Type B pancreatic cell (in vitro differentiated cells): ENCODE measurements at places on chromosomes 3 and 15.

DNA sequence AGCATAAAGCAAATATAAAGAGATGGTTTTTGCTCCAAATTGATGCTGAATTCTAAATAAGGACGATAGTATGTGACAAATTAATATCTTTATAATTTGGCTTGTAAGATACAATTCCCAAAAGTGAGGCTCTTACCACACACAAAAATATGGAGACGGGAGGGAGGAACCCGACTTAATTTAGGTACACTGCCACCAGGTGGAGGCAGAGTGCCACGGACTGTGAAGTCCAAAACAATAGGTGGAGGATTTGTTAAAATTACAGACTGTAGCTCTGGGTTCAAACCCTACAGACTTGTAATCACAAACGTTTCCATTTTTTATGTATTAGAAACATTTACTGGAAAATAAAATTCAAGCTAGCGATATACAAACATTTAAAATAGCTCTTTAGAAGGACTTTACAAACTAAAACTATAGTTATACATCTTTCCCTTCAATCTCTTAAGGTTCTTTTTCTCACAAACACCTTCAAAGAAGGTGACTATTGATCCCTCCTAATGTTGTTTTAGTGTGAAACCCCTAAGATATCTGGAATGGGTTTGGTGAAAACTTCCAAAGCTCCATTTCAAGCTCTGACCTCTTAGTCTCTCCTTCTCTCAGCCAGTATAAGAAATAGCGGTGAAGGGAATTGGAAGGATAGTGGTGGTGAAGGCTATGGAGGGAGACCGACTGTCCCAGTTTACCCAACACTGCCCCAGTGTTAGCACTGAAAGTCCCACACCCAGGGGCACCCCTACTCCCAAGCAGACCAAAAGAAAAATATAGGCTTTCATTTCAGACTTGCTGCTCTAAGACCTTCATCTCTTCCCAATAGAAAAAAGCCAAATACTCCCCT, 89.7 kb downstream of the AQP9 start:
- peaks cover 26% of the 10 kb centered on the region for H3K4me1 ChIP-seq
- no peak for DNase-seq
- H3K4me3 ChIP-seq: no peak overlapping the region
- peak overlapping the region; percentile 46 for H3K27ac ChIP-seq
- H3K27me3 ChIP-seq: no peaks in the 10 kb centered on the region
- H3K36me3 ChIP-seq: no peaks in the 10 kb centered on the region

GRCh38 chr15:43919540-43920253, 92.9 kb downstream of the WDR76 start:
- no peaks in the 10 kb centered on the region for H3K27me3 ChIP-seq
- no peak overlapping the region for H3K4me3 ChIP-seq
- no peaks in the 10 kb centered on the region for H3K36me3 ChIP-seq

DNA sequence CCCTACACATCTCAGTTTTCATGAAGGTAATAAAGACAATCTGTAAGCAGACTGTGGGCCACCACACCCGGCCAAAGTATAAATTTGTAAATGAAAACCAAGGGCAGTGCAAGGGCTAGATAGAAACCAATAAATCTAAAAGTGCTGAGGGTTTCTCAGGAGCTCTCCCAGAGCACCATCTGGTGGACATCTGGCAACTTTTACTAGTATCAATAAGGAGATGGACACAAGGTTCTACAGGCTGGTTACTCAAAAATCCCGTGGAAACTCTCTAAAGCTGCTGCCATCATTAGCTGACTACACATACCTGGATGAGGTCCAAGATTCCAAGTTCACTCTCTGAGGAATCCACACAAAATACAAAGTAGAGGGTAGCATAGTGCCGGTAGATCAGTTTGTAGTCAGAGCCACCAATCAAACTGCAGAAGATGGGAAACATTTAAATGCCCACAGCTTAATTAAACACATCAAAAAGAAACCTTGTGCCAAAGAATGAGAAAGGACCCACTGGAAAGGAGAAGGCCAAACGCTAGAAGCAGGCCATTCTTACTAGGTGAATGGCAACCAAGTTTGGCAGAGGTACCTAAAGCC, 5.5 kb downstream of the AP3S2 start:
- no peak overlapping the region for H3K27ac ChIP-seq
- H3K4me3 ChIP-seq: no peak overlapping the region
- H3K4me1 ChIP-seq: peaks cover 9% of the 10 kb centered on the region
- peaks cover 12% of the 10 kb centered on the region for H3K36me3 ChIP-seq
- H3K27me3 ChIP-seq: no peaks in the 10 kb centered on the region

- peaks cover 9% of the 10 kb centered on the region for H3K27me3 ChIP-seq
- H3K4me3 ChIP-seq: no peak overlapping the region
- peaks cover 4% of the 10 kb centered on the region for H3K4me1 ChIP-seq
These were observed 54.8 kb downstream of the ANAPC13 start for GRCh38 chr3:134430950-134431445.

- peaks cover 8% of the 10 kb centered on the region for H3K36me3 ChIP-seq
- no peaks in the 10 kb centered on the region for H3K4me1 ChIP-seq
- H3K27ac ChIP-seq: no peak overlapping the region
- no peak for DNase-seq
- H3K27me3 ChIP-seq: no peaks in the 10 kb centered on the region
These were observed 342.8 kb downstream of the TBC1D5 start for GRCh38 chr3:17399586-17399985.

DNA sequence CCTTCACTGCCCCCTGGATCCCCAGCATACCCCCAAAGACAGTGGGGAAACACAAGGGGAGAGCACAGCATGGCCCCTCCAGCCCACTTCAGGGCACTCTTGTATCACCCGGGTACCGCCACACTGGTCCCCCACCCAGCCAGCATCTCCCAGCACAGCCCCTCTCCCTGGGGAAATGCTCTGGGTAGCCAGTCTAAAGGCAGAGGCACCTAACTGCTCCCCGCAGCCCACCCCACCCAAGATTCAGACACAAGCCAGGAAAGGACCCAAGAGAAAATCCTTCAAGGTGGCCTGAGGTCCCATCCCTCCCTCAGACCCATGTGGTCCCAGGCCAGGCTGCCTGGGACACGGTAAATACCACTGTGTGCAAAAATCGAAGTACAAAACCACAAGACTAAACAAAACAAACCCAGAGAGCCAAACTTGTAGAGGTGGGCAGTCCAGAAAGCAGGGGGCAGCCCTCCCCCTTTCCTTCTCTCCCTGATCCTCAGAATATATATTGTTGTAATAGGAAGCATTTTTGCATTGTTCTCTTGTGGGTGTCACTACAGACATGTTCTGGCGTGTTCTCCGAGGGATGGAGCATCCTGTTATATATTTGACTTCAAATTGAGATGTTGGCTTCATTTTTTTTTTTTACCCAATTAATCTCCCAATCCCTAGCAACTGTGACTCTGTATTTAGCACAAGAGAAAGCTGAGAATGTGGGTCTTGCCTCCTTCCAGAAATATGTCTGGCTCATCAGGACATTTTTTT, 51.7 kb downstream of the GRIP2 start:
- no peak for DNase-seq
- no peaks in the 10 kb centered on the region for H3K4me1 ChIP-seq
- no peak overlapping the region for H3K27ac ChIP-seq
- H3K36me3 ChIP-seq: peaks cover 6% of the 10 kb centered on the region
- H3K4me3 ChIP-seq: no peak overlapping the region

- no peaks in the 10 kb centered on the region for H3K27me3 ChIP-seq
- no peak for DNase-seq
- peaks cover 10% of the 10 kb centered on the region for H3K36me3 ChIP-seq
- peaks cover 7% of the 10 kb centered on the region for H3K4me1 ChIP-seq
- H3K4me3 ChIP-seq: no peak overlapping the region
These were observed 6.4 kb upstream of the EXOG start for GRCh38 chr3:38489766-38490165.

GRCh38 chr3:131739211-131739610, 236.4 kb upstream of the MRPL3 start:
- H3K27me3 ChIP-seq: peaks cover 3% of the 10 kb centered on the region
- no peaks in the 10 kb centered on the region for H3K4me1 ChIP-seq
- no peak overlapping the region for H3K27ac ChIP-seq
- DNase-seq: no peak
- no peaks in the 10 kb centered on the region for H3K36me3 ChIP-seq
